Psoas muscle (tissue), 8 donors: ENCODE measurements at places on chromosomes 13 and 19. TPM values are rescaled to one million over a fixed set of nuclear protein-coding genes. Genes with fewer than 3 reads are reported as not detected.

The CGB1 gene
- not detected for total RNA-seq

The PGLYRP1 gene
- 0.76 TPM for total RNA-seq

DNA sequence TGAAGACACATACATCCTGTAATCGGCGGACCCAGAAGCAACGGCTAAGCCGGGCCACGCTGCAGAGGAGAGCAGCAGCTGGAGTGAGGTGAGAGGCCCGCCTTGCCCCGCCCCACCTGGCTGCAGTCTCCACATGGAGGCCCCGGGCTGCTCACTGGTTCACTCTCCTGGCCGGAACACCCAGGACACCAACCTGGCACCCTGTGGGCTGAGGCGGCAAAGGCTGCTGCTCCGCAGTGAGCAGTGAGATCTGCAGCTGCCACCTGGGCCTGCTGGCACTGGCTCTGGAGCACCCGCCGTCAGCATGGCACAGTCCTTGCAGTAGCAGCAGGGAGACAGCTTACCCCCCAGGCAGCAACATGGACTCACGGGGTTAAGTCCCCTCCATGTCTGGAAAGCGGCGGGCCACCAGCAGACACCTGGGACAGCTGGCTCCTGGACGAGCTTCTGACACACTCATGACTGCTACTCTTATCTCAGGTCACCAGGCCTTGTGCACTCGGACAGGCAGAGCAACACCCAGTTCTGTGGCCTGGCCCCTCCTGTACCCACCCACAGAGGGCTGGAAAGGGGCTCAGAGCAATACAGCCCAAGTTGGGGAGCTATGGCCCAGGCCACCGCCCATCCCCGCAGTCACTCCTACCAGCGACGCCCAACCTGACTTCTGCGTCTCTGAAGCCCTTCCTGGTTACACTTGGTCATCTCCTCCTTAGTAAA is 13.2 kb upstream of the KPTN start:
- peak; percentile 73 for DNase-seq

- no peak for DNase-seq
Measured at GRCh38 chr13:98992355-98992754, 14.5 kb upstream of the DOCK9 start.

The PGLYRP2 gene
- not detected for total RNA-seq

The KANK2 gene
- total RNA-seq, result 103 TPM

DNA sequence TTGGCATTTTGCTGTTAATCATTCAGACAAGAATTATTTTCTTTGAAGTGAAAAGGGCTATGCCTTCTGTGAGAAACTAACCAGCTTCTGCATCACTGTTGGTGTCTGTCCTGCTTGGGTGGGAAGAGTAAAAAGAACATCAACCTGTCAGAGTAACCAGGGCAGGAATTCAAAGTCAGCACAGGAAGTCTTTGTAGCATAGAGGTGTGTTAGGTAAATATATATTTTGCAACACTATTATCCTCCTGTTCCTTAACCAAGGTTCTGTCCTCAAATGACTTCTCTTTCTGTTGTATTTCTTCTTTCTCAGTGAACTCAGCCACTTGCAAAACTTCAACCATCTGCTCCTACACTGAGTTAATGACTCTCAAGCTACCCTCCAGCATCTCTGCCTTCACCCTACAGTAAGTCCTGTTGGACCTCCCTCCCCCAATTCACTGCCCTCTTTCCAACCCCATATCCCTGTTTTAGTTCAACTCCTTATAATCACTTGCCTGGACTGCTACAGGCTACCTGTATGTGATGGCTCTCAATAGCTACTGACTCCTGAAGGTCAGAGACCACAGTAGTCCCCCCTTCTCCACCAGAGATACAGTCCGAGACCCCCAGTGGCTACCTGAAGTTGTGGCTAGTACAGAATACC is 49.9 kb downstream of the SMAD9 start:
- no peak for DNase-seq

DNA sequence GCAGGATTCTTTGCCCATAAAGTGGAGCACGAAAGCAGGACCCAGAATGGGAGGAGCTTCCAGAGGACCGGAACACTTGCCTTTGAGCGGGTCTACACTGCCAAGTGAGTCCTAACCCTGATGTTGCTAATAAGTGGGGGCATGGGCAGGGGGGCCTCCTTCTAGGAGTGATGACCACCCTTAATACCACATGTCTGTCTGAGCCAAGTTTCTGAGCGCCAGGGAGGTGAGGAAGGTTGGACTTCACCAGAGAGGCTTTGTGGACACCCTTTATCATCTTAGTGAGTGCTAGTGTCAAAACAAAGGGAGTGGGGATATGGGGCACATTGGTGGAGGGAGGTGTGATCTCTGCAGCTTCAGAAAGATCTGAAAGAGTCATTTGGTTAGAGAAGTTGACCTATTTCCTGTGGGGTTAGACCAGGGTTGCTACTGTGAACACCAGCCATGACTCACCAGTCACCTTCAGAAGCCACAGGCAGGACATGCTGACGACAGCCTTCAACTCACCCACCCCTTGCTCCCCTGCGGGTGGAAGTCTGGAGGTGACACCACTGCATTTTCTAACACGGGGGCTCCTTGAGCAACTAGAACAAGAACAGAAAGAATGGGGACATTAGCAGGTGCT is 8.8 kb downstream of the ALOX5AP start:
- no peak for DNase-seq

GRCh38 chr13:79034341-79034740 is 371.7 kb downstream of the RBM26 start:
- no peak for DNase-seq

DNA sequence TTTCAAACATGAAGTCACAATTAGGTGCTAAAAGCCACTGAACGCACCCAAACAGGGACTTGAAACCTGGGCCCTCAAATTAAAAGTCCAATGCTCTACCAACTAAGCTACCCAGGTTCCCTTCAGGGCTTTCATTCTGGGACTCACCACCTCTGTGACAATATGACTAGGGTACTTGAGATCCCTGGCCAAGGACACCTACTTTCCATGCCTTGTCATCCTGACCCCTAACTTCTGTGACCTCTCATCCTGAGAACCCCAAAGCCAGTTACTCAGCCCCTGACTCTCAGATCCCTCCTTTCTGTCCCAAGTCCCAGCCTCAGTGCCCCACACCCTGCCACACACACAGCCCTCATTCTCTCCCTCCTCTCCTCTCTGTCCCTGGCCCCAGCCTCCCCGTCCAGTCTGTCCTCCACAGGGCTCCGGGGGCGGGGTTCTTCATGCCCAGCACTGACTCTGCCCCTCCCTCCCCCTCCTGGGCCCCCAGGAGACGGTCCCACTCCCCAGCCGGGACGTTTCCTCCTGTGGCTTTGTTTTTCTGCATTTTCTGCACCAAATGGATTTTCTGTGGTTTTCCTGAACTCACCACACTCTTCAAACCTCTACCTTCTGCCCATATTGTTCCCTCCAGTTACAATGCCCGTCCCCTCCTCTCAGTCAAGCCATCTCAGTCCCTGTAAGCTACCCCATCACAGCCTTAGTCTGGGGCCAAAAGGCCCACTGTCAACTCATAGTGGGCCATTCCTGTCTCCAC is 7.0 kb downstream of the RCN3 start:
- DNase-seq, result no peak

- DNase-seq, result no peak
Measured at GRCh38 chr19:29940971-29941585, 961 bp upstream of the URI1 start.

DNA sequence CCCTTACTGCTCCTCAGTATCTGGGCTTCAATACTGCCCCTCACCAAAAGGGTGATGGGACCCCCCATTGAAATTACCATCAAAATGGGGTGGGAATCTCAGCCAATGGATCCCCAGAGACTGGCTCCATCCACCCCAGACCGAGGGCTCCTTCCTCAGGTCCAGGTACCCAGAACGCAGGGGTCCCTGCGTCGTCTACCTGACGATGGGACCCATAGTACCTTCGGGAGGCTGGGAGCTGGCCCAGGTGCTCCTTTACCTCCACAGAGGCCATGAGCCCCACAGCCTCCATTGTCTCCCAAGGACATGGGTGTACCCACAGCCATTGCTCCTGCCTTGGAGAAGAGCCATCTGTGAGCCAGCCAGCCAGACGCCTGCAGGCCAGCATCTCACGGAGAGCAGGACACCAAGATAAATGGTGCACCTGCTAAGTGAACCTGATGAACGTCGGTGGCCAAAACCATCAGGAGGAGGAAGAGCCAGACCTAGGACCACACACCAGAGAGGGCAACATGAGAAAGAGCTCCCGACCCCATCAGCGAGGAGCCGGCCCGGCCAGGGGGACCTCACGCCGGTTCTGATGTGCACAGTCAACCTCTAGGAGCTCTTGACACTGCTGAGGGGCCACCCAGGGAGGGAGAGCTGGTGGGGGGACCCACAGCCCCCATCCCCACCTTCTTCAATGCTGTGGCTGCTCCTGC is 156.8 kb upstream of the SOX1 start:
- no peak for DNase-seq

The ABHD17A gene
- 44.8 TPM for total RNA-seq

The KRTDAP gene
- total RNA-seq, result not detected

GRCh38 chr13:70363991-70364390 is 255.7 kb upstream of the KLHL1 start:
- DNase-seq, result no peak

DNA sequence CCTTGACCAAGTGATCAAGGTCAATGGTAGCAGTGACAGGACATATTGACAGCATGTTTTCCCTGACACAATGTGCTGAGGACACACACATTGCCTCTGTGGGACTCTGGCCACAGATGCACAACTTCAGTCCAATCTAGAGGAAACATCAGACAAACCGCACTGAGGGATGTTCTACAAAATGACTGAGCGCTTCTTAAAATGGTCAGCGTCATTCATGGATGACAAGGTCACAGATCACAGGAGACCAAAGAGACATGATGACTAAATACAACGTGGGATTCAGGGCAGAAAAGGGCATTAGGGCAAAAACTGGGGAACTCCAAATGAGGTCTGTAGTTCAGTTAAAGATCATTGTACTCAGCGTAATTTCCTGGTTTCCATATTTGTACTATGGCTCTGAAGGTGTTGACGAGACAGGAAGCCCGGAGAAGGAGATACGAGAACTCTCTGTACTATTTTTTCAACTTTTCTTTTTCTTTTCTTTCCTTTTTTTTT is 20.6 kb downstream of the PBX4 start:
- no peak for DNase-seq

The ZNF234 gene
- 4.2 TPM for total RNA-seq

- no peak for DNase-seq
Measured at GRCh38 chr13:106496072-106496997, 39.1 kb downstream of the EFNB2 start.

GRCh38 chr13:102657630-102658029 is 37.2 kb downstream of the METTL21C start:
- no peak for DNase-seq

The ZNF69 gene
- 2.7 TPM for total RNA-seq

The PLIN5 gene
- total RNA-seq, result 96.1 TPM

DNA sequence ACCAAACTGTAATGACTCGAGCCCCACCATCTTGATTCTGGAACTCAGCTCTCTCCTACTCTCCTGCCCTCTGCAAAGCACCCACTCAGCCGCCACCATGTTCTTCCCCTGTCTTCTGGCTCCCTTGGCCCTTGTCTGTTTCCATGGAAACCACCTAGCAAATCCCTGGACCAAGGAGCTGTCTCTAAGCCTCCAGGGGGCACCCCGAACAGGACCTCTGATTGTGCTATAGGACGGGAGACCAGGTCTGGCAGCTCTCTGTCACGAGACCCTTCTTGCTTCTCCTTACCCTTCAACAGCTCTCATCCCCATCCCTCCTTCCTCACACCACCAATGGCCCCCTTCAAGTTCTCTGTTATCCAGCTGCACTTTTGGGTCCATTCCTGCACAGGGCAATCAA is 277.7 kb upstream of the ZNF507 start:
- no peak for DNase-seq
